Astrocyte (in vitro differentiated cells and primary cell): ENCODE measurements at places on chromosomes 2 and 18.

GRCh38 chr2:203451689-203452088 lies 83.4 kb downstream of the RAPH1 start:
- H3K4me3 ChIP-seq = no peak overlapping the region
- no peak overlapping the region for H3K27ac ChIP-seq
- DNase-seq = no peak

DNA sequence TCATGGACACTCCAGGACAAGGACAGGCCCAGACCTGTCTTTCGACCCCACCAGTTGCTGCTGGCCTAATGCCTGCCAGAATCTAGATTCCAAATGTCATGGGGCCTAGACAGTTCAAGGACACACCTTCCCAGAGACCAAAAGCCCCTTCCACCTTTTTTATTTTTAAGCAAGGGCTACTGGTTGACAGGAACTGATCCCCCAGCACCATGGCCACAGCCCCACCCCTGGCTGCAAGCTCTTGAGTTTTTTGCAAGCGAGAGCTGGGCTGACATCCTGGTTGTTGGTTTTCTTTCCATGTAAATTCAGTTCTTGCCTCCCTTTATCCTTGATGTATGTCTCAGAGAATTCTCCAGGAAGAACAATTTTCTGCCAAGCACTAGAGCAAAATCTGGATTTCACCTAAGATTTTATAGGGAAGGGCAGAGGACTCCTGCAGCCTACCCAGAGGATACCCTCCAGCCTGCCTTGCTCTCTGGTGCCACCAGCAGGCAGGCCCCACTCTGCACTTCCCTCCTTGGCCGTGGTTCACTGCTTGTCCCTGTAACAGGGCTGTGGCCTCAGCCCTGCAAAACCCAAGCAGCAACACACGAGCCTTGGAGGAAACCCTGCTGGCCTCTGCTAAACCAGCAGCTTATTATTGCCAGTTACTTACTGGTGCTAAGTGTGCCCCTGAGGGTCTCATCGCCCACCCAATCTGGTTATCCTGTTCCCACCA lies 97.7 kb downstream of the TWIST2 start:
- peaks cover 38% of the 10 kb centered on the region for H3K4me1 ChIP-seq
- no peak overlapping the region for H3K27ac ChIP-seq
- no peaks in the 10 kb centered on the region for H3K27me3 ChIP-seq
- peak; percentile 22 for DNase-seq
- no peaks in the 10 kb centered on the region for H3K36me3 ChIP-seq

- DNase-seq = no peak
- no peak overlapping the region for H3K27ac ChIP-seq
- H3K4me1 ChIP-seq = no peaks in the 10 kb centered on the region
Observed at GRCh38 chr2:216327447-216327935, 44.8 kb downstream of the MARCHF4 start.

- H3K4me1 ChIP-seq = no peaks in the 10 kb centered on the region
- DNase-seq = peak; percentile 41
- peaks cover 15% of the 10 kb centered on the region for H3K36me3 ChIP-seq
- no peak overlapping the region for H3K27ac ChIP-seq
- no peak overlapping the region for H3K4me3 ChIP-seq
Observed at GRCh38 chr2:47429795-47430194, 26.8 kb downstream of the MSH2 start.

DNA sequence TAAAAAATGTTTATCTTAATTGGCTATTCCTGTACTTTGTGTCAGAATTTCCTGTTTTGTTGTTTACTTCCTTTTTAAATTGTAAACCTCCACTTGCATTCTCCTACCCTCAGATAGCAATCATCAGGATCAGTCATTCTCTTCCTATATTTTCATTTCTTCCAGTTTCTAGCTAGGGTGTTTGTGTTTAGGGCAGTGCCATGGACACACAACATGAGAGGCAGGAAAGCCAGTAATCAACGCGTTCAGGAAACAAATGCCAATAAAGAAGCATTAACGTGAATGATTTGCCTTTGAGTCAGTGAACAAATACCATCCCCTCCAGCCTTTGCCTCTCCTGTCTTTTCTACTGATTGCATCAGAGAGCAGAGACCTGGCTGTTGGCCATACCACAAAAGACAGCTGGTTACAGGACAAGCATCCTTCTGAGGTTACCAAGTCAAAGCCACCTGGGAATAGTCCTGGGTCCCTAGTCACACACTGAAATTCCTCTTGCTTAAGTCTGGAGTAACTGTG lies 56.7 kb upstream of the FHL2 start:
- DNase-seq = peak; percentile 99
- peaks cover 3% of the 10 kb centered on the region for H3K27me3 ChIP-seq
- no peak overlapping the region for H3K4me3 ChIP-seq

DNA sequence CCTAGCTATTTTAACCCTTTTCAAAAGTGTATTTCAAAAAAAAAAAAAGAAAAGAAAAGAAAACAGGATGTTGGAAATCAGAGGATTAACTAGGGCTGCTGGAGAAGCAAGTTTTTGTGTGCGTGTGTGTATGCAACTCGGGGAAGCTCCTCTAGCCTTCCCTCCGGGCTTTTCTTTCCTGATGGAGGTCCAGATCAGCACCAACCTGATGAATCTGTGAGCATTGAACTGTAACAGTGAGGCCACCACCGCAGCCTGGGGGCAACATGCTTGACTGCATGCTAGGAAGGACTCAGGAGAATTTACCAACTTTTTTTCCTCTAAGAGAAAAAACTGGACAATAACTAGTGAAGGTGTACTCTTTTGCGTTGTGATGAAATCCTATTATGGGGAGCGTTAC lies 2.3 kb downstream of the OBSL1 start:
- no peaks in the 10 kb centered on the region for H3K27me3 ChIP-seq
- peaks cover 8% of the 10 kb centered on the region for H3K36me3 ChIP-seq
- DNase-seq = no peak
- peaks cover 15% of the 10 kb centered on the region for H3K4me1 ChIP-seq
- H3K27ac ChIP-seq = no peak overlapping the region
- no peak overlapping the region for H3K4me3 ChIP-seq

GRCh38 chr18:9736286-9736835 lies 28.3 kb downstream of the RAB31 start:
- H3K4me1 ChIP-seq = peaks cover 27% of the 10 kb centered on the region
- DNase-seq = no peak
- H3K27ac ChIP-seq = no peak overlapping the region
- H3K36me3 ChIP-seq = peaks cover 8% of the 10 kb centered on the region
- H3K27me3 ChIP-seq = no peaks in the 10 kb centered on the region
- H3K4me3 ChIP-seq = no peak overlapping the region

DNA sequence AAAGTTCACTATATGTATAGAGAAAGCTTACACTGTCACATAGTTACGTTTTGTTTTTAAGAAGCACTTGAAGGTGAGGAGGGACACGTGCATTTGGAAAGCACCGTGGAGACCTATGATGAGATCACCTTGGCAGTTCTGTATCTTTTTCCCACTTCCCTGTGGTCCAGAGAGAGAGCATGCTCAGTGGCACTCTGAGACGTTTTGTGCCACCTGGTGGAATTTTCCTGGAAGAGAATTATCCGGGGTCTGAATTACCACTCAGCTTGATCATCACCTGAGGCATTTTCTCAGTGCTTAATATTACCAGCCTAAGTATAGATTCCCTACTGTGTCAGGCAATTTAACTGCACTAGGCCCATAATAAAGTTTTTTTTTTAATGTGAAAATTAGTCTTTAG lies 469.4 kb upstream of the SMIM21 start:
- no peaks in the 10 kb centered on the region for H3K27me3 ChIP-seq
- no peak for DNase-seq
- no peaks in the 10 kb centered on the region for H3K4me1 ChIP-seq

- H3K4me1 ChIP-seq = no peaks in the 10 kb centered on the region
- no peak overlapping the region for H3K4me3 ChIP-seq
- no peak for DNase-seq
- no peak overlapping the region for H3K27ac ChIP-seq
- peaks cover 90% of the 10 kb centered on the region for H3K27me3 ChIP-seq
Observed at GRCh38 chr2:176072951-176073904, 10.5 kb downstream of the EVX2 start.

DNA sequence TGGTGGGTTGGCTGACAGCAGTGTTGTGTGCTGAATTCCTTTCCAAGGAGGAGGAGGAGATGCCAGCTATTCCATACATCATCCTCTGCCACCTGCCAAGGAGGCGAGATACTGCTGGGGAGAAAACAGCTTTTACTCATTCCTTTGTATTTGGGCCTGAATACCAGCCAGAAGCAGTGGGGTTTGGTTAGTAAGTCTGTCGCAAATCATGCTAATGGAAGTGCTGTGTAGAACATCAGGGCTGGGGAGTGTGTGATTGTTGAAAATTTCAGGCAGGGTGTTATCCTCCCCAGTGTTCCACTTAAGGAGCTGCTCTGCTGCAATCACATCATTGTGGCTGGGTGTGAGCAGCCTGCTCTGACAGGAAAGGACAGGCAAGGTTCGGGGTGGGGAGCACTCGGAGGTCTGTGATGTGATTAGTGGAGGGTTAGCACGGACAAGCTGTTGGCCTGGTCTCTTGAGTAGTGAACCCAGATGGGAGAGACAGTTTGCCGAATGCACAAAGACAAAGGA lies 128.2 kb upstream of the DLX2 start:
- peak; percentile 47 for DNase-seq
- peaks cover 25% of the 10 kb centered on the region for H3K4me1 ChIP-seq
- no peak overlapping the region for H3K27ac ChIP-seq
- H3K36me3 ChIP-seq = no peaks in the 10 kb centered on the region
- H3K4me3 ChIP-seq = no peak overlapping the region

GRCh38 chr2:64819774-64820688 lies 166.3 kb upstream of the SERTAD2 start:
- no peaks in the 10 kb centered on the region for H3K4me1 ChIP-seq
- no peaks in the 10 kb centered on the region for H3K27me3 ChIP-seq
- no peaks in the 10 kb centered on the region for H3K36me3 ChIP-seq
- no peak overlapping the region for H3K27ac ChIP-seq

- no peaks in the 10 kb centered on the region for H3K36me3 ChIP-seq
- no peaks in the 10 kb centered on the region for H3K4me1 ChIP-seq
- no peak overlapping the region for H3K27ac ChIP-seq
- H3K4me3 ChIP-seq = no peak overlapping the region
- DNase-seq = no peak
Observed at GRCh38 chr18:76167410-76167809, 327.6 kb downstream of the ZNF516 start.

GRCh38 chr2:677959-678550 lies 849 bp upstream of the TMEM18 start:
- H3K27me3 ChIP-seq = no peaks in the 10 kb centered on the region
- peaks cover 30% of the 10 kb centered on the region for H3K4me1 ChIP-seq
- peak overlapping the region; percentile 96 for H3K4me3 ChIP-seq
- no peaks in the 10 kb centered on the region for H3K36me3 ChIP-seq
- DNase-seq = no peak

- no peaks in the 10 kb centered on the region for H3K27me3 ChIP-seq
- peaks cover 19% of the 10 kb centered on the region for H3K36me3 ChIP-seq
- H3K4me1 ChIP-seq = no peaks in the 10 kb centered on the region
- H3K4me3 ChIP-seq = no peak overlapping the region
Observed at GRCh38 chr2:231288590-231288989, 90.2 kb downstream of the ARMC9 start.

DNA sequence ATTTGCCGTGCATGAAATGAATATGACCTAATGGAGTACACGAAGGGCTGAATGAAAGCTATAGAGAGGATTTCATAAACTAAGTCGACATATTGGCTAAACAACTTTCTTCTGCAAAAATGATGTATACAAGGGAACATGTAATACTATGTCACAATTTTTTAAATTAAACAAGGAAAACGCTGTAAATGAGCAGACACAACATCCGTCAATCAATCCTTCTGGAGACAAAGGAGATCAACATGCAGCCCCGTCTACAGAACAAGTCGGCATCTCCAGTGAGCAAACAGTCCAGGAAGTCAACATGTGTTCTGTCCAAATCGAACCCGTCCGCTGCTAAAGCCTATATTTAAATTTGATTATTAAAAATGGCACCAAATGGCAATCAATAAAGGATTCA lies 180.8 kb downstream of the TCF4 start:
- H3K4me3 ChIP-seq = peak overlapping the region; percentile 53
- no peaks in the 10 kb centered on the region for H3K36me3 ChIP-seq
- H3K4me1 ChIP-seq = peaks cover 42% of the 10 kb centered on the region

GRCh38 chr18:5444847-5445246 lies 99.0 kb downstream of the EPB41L3 start:
- DNase-seq = no peak
- H3K4me1 ChIP-seq = peaks cover 2% of the 10 kb centered on the region
- H3K4me3 ChIP-seq = no peak overlapping the region
- no peaks in the 10 kb centered on the region for H3K36me3 ChIP-seq
- no peak overlapping the region for H3K27ac ChIP-seq
- H3K27me3 ChIP-seq = no peaks in the 10 kb centered on the region

- DNase-seq = peak; percentile 26
- no peak overlapping the region for H3K4me3 ChIP-seq
- H3K4me1 ChIP-seq = peaks cover 8% of the 10 kb centered on the region
- no peaks in the 10 kb centered on the region for H3K36me3 ChIP-seq
- no peak overlapping the region for H3K27ac ChIP-seq
Observed at GRCh38 chr2:148298196-148298595, 277.3 kb downstream of the MBD5 start.

- peak; percentile 61 for DNase-seq
- no peaks in the 10 kb centered on the region for H3K36me3 ChIP-seq
- peaks cover 8% of the 10 kb centered on the region for H3K4me1 ChIP-seq
- H3K4me3 ChIP-seq = no peak overlapping the region
Observed at GRCh38 chr18:31275722-31276463, 42.1 kb upstream of the DSG1 start.

DNA sequence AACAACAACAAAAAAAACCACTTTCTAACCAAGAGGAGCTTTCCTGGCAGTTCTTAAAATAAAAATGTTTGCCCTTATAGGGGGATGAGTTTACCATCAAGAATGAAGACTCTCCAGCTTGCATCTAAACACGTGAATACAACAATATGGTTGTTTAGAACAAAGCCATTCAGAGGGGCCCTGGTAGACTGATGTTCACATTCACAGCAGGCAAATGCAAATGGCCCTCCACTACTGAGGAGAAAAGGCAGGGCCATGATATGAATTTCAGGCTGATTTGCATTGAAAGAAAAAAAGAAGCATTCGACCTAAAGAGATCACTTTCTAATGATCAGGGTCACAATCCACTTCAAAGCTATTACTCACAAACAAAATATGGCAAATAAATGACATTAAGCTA lies 65.3 kb upstream of the OTOS start:
- H3K36me3 ChIP-seq = no peaks in the 10 kb centered on the region
- H3K27me3 ChIP-seq = peaks cover 18% of the 10 kb centered on the region
- no peak overlapping the region for H3K4me3 ChIP-seq

- H3K4me1 ChIP-seq = peaks cover 4% of the 10 kb centered on the region
- DNase-seq = peak; percentile 82
- H3K36me3 ChIP-seq = no peaks in the 10 kb centered on the region
- no peak overlapping the region for H3K27ac ChIP-seq
Observed at GRCh38 chr2:237886685-237887481, 27.5 kb downstream of the RAMP1 start.

- no peak overlapping the region for H3K4me3 ChIP-seq
- DNase-seq = no peak
- no peak overlapping the region for H3K27ac ChIP-seq
- no peaks in the 10 kb centered on the region for H3K27me3 ChIP-seq
Observed at GRCh38 chr2:207759890-207760289, 9.8 kb downstream of the FZD5 start.
